Pulmonary artery endothelial cell (primary cell): ENCODE measurements at places on chromosomes 6 and 20. TPM values are rescaled to one million over a fixed set of nuclear protein-coding genes. Genes with fewer than 3 reads are reported as not detected.

Gene SIRPD
- not detected in 2 replicates for total RNA-seq

Gene TRMT11
- 12.6 and 16.4 TPM in 2 replicates for total RNA-seq

Gene BNIP5
- not detected in 2 replicates for total RNA-seq

Gene CBFA2T2
- total RNA-seq: 3.0 and 4.0 TPM in 2 replicates

Gene ARHGAP40
- 0.04 TPM in 1 of 2 replicates, not detected in the other for total RNA-seq

Gene PGC
- total RNA-seq: not detected in 2 replicates

Gene TCP11
- 0.13 and 0.18 TPM in 2 replicates for total RNA-seq

Gene SEL1L2
- total RNA-seq: not detected in 2 replicates

Gene CCM2L
- 6.4 and 10.3 TPM in 2 replicates for total RNA-seq

Gene E2F1
- total RNA-seq: 14.1 and 24.2 TPM in 2 replicates

Gene PROCR
- 545 and 561 TPM in 2 replicates for total RNA-seq

Gene EPB41L1
- total RNA-seq: 10.7 and 11.9 TPM in 2 replicates

Gene SAMD3
- not detected in 2 replicates for total RNA-seq

Gene MRPL2
- 21.8 and 24.3 TPM in 2 replicates for total RNA-seq

Gene WFDC10B
- total RNA-seq: not detected in 2 replicates

Gene WFDC10A
- total RNA-seq: not detected in 2 replicates

Gene C20orf202
- total RNA-seq: 0.07 TPM in 1 of 2 replicates, not detected in the other

Gene BLOC1S5
- total RNA-seq: 20.2 and 22.8 TPM in 2 replicates

Gene HRH3
- total RNA-seq: not detected in 2 replicates

Gene SNRNP48
- 11.9 and 24.0 TPM in 2 replicates for total RNA-seq

Gene GPX5
- total RNA-seq: not detected in 2 replicates

Gene VSX1
- total RNA-seq: not detected in 2 replicates

Gene GSTA2
- total RNA-seq: not detected in 2 replicates

Gene PSORS1C2
- not detected in 2 replicates for total RNA-seq

Gene FRK
- total RNA-seq: 0.07 and 0.14 TPM in 2 replicates

Gene RRAGD
- 0.33 and 0.95 TPM in 2 replicates for total RNA-seq

Gene PROKR2
- not detected in 2 replicates for total RNA-seq

Gene ROS1
- not detected in 2 replicates for total RNA-seq

Gene TBXT
- not detected in 2 replicates for total RNA-seq

Gene BCAS1
- not detected in 2 replicates for total RNA-seq

Gene ZSCAN31
- 10.6 and 19.7 TPM in 2 replicates for total RNA-seq

Gene HMGCLL1
- 0.07 and 0.74 TPM in 2 replicates for total RNA-seq

Gene VWA7
- total RNA-seq: under 0.01 and 0.11 TPM in 2 replicates

Gene HLA-DRA
- not detected in 2 replicates for total RNA-seq

Gene ZBTB46
- 7.2 and 13.0 TPM in 2 replicates for total RNA-seq

Gene CST4
- total RNA-seq: not detected in 2 replicates
